T-helper 17 cell (primary cell): ENCODE measurements at places on chromosomes 2 and 18.

GRCh38 chr2:17643031-17643615, 102.6 kb downstream of the VSNL1 start:
- H3K4me3 ChIP-seq, result no peak overlapping the region
- H3K27me3 ChIP-seq, result no peaks in the 10 kb centered on the region
- H3K36me3 ChIP-seq, result no peaks in the 10 kb centered on the region
- DNase-seq, result no peak
- H3K4me1 ChIP-seq, result peaks cover 2% of the 10 kb centered on the region

DNA sequence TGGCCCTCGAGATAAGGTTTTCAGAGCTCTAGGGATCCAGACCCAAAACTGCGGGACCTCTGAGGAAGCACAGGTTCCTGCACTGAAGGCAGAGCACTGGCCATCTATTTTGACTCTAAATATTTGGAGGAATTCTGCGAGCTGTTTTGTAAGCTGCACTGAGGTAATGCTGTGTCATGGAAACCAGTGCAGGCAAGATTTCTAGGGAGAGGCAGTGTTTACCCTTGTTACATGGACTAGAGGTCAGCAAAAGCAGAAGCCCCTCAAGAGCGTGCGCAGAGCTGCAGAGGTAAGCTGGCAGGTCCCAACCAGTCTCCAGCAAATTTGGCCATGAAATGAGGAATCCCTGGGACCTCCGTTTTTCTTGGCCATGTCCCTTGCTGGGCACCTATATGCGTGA, 137.3 kb downstream of the RNF152 start:
- peaks cover 31% of the 10 kb centered on the region for H3K27me3 ChIP-seq
- peaks cover 2% of the 10 kb centered on the region for H3K4me1 ChIP-seq

DNA sequence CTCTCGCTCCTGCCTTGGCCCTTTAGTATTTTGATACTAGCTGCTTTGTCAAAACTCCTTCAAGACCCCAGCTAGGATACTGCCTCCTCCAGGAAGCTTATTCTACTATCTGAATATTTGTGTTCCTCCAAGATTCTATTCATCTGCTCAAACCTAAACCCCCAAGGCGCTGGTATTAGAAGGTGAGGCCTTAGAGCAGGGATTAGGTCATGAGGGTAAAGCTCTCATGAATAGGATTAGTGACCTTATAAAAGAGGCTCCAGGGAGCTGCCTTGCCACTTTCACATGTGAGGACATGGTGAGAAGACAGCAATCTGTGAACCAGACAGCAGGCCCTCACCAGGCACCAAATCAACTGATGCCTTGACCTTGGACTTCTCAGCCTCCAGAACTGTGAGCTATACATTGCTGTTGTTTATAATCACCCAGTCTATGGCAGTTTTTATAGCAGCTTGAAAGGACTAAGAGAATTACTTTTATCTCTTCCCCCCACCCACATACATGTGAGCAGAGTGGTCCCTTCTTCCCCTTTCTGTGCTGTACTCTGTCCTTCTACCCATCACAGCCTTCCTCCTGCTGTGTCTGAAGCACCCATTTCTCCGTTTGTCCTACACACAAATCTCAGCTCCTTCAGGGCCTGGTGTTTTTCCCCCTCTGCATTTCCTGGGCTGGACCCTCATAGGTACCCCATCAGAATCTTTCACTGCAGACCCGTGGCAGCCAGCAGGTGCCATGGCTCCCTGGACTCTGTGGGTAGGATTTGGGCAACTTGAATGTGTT, 54.5 kb downstream of the HS1BP3 start:
- H3K36me3 ChIP-seq, result no peaks in the 10 kb centered on the region
- peak overlapping the region; percentile 8 for H3K27ac ChIP-seq
- peak overlapping the region; percentile 15 for H3K4me3 ChIP-seq
- no peaks in the 10 kb centered on the region for H3K27me3 ChIP-seq

- H3K36me3 ChIP-seq, result no peaks in the 10 kb centered on the region
- no peaks in the 10 kb centered on the region for H3K27me3 ChIP-seq
- no peak overlapping the region for H3K27ac ChIP-seq
- no peak overlapping the region for H3K4me3 ChIP-seq
- H3K4me1 ChIP-seq, result no peaks in the 10 kb centered on the region
Observed at GRCh38 chr2:188328419-188328818, 36.7 kb downstream of the GULP1 start.

DNA sequence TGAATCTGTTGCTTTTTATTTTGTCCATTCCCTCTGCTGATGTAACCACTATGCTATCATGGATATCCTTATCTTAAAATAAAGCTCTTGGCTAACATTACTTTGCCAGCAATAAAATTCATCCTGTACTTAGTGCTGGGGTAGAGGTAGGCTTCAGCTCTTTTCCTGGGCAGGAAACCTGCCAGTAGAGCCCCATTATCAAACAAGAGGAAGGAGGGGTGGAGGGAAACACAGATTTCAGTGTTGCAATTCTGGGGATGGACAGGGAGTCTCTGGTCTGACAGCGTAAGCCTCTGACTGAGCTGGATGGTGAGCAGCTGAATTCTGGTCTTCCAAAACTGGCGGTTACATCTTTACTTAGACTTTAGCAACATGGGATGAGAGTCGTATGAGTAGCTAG, 47.5 kb downstream of the CASP8 start:
- no peaks in the 10 kb centered on the region for H3K27me3 ChIP-seq
- H3K4me1 ChIP-seq, result no peaks in the 10 kb centered on the region
- H3K27ac ChIP-seq, result no peak overlapping the region
- DNase-seq, result no peak
- H3K4me3 ChIP-seq, result no peak overlapping the region
- peaks cover 5% of the 10 kb centered on the region for H3K36me3 ChIP-seq

- H3K4me1 ChIP-seq, result no peaks in the 10 kb centered on the region
- peaks cover 63% of the 10 kb centered on the region for H3K27me3 ChIP-seq
- DNase-seq, result no peak
Observed at GRCh38 chr2:199480966-199481365, 23.2 kb upstream of the SATB2 start.

DNA sequence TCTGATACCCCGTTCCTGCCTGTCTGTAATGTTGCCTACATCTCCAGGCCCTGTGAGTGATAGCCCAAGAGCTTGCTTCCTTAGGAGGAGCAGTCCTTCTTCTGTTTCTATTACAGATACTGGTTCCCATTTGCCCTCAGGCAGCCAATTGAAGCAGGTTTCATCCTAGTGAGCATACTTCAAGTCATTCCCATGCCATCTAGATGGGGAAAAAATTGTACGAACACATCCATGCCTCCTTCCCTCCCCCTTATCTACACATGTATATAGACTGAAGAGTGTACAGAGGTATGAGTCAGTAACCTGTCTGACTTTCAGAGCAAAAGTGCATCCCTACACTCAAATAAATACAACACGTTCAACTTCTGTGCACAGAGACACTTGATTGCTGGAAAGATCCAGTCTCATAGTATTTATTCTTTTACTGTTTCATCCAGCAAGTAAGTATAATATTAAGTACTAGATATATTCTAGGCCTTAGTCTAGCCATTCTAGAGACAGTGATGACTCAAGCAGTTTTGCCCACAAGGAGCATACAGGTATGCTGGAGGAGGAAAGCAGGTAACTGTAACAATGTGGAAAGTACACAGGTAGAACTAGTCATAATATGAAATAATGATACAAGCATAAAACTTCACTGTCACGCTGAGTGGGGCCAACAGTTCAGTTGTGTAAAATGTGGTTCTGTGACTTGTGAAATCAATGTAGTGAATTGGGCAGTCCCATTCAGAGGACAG, 153.4 kb downstream of the MGAT5 start:
- H3K36me3 ChIP-seq, result peaks cover 7% of the 10 kb centered on the region
- peaks cover 65% of the 10 kb centered on the region for H3K4me1 ChIP-seq
- peak overlapping the region; percentile 93 for H3K27ac ChIP-seq

DNA sequence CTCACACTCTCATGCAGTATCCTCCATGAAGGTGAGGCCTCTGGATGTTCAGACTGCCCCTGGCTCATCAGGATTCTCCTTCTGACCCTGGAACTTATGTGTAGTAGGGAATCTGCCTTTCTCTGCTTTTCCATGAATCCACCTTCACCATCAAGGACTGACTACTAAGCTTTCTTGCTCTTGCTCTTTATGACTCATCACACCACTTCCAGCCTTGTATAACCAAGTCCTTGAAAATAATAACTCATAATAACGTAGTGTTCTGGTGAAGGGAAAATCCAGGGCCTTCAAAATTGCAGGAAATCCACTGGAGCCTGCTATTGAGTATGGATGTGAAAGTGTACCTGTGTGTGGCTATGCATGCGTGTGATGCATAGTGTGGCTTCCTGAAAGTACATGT, 11.3 kb upstream of the KCNS3 start:
- no peaks in the 10 kb centered on the region for H3K4me1 ChIP-seq
- no peak overlapping the region for H3K27ac ChIP-seq
- no peak for DNase-seq
- H3K4me3 ChIP-seq, result no peak overlapping the region
- H3K27me3 ChIP-seq, result peaks cover 33% of the 10 kb centered on the region

DNA sequence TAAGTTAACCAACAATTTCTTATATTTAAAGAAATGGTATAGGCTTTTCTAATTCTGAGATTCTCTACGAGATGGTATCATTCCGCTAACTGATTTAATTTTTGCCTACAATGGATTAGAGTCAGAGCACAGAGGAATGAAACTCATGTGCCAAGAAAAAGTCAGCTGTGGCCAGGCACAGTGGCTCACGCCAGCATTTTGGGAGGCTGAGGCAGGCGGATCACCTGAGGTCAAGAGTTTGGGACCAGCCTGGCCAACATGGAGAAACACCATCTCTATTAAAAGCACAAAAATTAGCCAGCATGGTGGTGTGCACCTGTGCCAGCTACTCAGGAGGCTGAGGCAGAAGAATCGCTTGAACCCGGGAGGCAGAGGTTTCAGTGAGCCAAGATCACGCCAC, 17.0 kb upstream of the TTN start:
- peaks cover 6% of the 10 kb centered on the region for H3K4me1 ChIP-seq
- DNase-seq, result no peak
- no peak overlapping the region for H3K27ac ChIP-seq

DNA sequence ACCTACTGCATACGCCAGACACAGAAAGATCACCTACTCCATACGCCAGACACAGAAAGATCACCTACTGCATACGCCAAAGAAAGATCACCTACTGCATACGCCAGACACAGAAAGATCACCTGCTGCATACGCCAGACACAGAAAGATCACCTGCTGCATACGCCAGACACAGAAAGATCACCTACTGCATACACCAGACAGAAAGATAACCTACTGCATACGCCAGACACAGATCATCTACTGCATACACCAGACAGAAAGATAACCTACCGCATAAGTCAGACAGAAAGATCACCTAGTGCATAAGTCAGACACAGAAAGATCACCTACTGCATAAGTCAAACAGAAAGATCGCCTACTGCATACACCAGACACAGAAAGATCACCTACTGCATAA, 25.8 kb downstream of the COA5 start:
- peaks cover 12% of the 10 kb centered on the region for H3K36me3 ChIP-seq
- H3K4me3 ChIP-seq, result no peak overlapping the region
- DNase-seq, result no peak
- H3K4me1 ChIP-seq, result peaks cover 10% of the 10 kb centered on the region
- H3K27me3 ChIP-seq, result no peaks in the 10 kb centered on the region
- no peak overlapping the region for H3K27ac ChIP-seq

- peaks cover 20% of the 10 kb centered on the region for H3K4me1 ChIP-seq
- no peak overlapping the region for H3K4me3 ChIP-seq
- no peak for DNase-seq
- H3K27ac ChIP-seq, result no peak overlapping the region
- H3K27me3 ChIP-seq, result no peaks in the 10 kb centered on the region
Observed at GRCh38 chr2:37604716-37605115, 66.7 kb downstream of the CDC42EP3 start.

- no peak for DNase-seq
- no peak overlapping the region for H3K4me3 ChIP-seq
- no peaks in the 10 kb centered on the region for H3K36me3 ChIP-seq
- peaks cover 9% of the 10 kb centered on the region for H3K4me1 ChIP-seq
- no peak overlapping the region for H3K27ac ChIP-seq
Observed at GRCh38 chr2:191178806-191179514, 28.2 kb upstream of the STAT4 start.

DNA sequence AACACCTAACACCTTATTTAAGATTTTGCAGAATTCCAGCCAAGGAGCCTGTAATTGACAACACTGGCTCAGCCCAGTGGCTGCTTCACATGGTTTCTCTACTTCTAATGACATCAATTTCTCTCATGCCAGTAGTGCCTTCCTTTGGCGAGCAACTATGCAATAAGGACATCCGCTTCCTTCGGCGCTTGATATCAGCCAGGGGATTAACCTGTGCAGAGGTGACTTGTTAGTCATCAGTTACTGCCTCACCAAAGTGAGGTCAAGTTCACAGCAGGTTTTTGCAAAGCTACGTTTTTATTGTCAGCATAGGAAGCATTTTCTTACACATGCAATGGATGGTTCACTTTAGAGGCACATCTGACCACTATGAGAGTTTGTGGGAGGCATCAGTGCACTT, 24.0 kb upstream of the EDAR start:
- H3K4me1 ChIP-seq, result peaks cover 8% of the 10 kb centered on the region
- H3K27me3 ChIP-seq, result peaks cover 7% of the 10 kb centered on the region
- H3K4me3 ChIP-seq, result no peak overlapping the region
- H3K36me3 ChIP-seq, result peaks cover 4% of the 10 kb centered on the region
